ENCODE measurements at places on chromosomes 5 and 9.

DNA sequence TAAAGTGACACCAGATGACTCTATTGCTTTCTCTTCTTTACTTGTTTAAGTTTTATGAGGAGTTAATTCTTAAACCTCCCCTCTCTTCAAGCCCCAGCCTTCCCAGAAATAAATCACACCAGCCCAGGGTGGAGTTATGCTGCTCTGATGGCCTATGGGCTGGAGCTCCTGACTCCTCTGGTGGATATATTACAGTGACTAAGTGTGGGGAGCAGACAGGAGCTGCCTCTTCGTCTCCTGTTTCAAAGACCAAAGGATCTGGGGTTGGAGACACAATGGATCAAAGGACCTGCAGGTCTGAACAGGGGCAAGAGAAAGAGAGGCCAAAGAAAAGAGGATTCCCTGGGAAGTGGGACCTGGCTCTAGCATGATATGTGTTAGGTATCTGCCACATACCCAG lies 312.0 kb upstream of the MSX2 start:
- no peak for DNase-seq

DNA sequence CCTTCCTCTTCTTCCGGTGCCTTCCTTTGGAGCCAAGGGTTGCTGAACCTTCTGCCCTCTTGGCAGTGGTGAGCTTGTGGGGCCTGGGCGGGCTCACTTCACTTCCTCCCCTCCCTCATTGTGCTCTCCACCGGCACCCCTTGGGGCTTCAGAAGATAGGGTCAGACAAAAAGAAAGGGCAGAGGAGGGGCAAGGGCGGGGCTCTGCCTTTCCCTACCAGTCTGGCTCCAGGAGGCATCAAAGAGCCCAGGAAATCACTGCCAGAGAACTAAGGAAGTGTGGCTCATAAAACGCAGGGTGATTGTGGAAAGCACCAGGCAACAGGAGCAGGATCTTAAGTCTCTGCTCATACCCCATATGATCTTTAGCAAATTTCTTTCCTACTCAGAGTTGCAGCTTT lies 34.8 kb downstream of the ACOT12 start:
- no peak for DNase-seq

DNA sequence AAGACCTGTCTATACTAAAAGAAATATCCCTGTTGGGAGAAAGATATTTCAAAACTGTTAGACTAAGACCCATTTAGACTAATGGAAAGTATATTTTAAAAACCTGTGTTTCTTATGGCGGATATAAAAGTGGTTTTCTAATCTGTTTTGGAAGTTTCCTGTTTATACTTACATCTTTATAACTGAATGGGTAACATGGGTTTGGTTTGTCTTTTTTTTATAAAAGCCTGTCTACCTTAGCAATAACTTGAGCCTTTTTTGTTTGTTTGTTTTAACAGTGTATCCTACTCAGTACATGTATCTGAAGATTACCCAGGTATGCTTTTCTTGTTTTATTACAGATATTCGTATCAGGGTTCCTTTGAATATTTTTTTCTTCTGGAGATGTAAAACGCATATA lies 83.4 kb downstream of the PARP8 start:
- no peak for DNase-seq

GRCh38 chr9:113387560-113388230 lies 10.9 kb upstream of the HDHD3 start:
- no peak for DNase-seq

DNA sequence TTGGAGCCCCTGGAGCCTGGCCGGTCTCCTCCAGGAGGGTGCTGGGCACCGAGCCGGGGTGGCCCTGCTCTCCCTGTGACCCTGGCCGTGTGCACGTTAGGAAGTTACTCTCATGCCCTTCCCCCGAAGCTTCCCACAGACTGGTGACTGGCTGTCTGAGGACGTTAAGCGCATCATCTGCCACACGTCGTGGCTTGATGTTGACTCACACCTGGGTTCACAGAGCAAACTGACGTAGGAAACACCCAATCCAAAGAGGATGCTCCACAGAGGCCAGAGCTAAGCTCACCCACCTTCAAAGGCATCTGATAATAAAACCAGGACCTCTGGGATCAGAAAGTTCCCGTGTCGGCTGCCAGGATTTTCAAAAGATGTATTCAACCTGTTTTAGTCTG lies 152.9 kb upstream of the PHYKPL start:
- DNase-seq = no peak

- no peak for DNase-seq
Measured at GRCh38 chr9:3137347-3137695, 293.4 kb upstream of the PUM3 start.

DNA sequence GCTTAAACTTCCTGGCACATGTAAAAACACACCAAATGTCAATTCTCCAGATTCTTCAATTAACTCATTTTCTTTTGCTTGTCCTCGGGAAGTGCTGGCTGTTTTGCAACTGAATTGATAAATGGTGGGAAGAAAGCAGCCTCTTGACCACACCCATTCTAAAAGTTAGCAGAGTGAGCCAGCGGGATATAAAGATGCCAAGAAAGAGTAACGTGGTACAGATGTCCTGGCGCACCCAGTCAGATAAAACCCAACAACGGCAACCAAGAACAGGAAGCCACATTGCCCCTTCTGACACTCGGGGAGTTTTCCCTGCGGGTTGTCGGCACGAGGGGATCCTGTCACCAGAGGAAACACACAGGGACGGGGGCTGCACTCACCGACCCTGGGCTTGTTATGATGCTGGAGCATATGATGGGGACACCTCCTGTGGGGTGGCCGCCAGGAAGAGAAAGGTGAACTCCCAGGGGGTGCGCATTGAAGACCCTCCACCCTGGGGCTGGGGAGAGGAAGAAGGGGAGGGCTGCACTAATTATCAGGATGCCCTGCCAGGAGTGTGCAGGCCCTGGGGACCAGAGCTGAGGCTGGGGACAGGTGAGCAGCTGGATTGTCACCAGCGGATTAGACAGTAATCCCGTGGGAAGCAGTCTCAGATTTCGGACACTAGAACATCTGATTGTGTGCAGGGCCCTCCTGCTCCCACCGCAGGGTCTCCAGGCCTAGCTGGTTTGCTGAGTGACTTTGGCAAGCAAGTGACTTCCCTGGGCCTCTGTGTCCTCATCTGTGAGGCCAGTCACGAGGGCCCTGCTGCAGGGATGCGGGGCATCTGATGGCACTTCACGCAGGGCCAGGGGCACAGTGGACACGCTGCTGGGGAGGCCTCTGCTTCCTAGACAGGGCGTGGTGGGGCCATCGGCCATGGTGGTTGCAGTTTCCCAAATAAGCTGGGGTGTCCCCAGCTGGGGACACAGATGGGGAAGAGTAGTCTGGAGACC lies 59.2 kb downstream of the CRB2 start:
- no peak for DNase-seq

Measured in D721Med (cell line).